ENCODE measurements at places on chromosomes 16 and 17. TPM values are rescaled to one million over a fixed set of nuclear protein-coding genes. Genes with fewer than 3 reads are reported as not detected.
A peak's percentile ranks its signal among the peaks of the same experiment; 100 is the strongest.

- no peak overlapping the region for H3K27ac ChIP-seq
- H3K4me1 ChIP-seq, result no peaks in the 10 kb centered on the region
Measured at GRCh38 chr16:842061-842476, 41.5 kb upstream of the GNG13 start.

- no peak overlapping the region for H3K27ac ChIP-seq
- peaks cover 8% of the 10 kb centered on the region for H3K4me1 ChIP-seq
- no peak for DNase-seq
- H3K36me3 ChIP-seq, result peaks cover 17% of the 10 kb centered on the region
- no peak overlapping the region for H3K4me3 ChIP-seq
Measured at GRCh38 chr17:522919-523318, 170.3 kb upstream of the RPH3AL start.

DNA sequence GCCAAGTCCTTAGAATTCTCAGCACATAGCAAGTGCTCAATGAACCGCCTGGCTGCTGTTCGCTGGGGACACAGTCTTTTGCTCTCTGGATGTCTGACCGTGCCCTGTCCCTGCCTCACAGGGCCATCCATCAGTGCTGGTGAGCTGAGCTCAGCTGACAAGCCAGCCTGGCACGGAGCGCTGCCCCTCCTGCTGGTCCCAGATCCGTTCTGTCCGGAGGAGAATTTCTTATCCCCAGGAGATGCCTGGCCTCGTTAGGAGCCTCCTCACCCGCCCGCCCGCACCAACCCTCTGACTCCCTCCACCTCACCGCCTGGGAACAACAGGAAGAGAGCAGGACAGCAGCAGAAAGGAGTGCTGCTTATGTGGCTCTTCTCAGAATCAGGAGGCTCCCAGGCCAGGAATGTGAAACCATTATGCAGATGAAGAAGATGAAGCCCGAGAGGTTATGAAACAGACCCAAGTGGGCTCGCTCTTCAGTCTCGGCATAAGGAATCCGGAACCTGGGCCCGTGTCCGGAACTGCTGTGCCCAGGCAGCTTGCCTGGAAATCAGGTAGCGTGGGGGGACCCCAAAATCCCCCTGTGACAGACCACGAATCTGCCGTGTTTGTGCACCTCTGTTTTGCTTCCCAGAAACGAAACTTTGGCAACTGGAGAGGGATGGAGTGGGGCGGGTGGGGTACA is 28.8 kb upstream of the RMI2 start:
- H3K4me3 ChIP-seq, result no peak overlapping the region
- peaks cover 22% of the 10 kb centered on the region for H3K4me1 ChIP-seq
- no peaks in the 10 kb centered on the region for H3K36me3 ChIP-seq
- H3K27ac ChIP-seq, result no peak overlapping the region

DNA sequence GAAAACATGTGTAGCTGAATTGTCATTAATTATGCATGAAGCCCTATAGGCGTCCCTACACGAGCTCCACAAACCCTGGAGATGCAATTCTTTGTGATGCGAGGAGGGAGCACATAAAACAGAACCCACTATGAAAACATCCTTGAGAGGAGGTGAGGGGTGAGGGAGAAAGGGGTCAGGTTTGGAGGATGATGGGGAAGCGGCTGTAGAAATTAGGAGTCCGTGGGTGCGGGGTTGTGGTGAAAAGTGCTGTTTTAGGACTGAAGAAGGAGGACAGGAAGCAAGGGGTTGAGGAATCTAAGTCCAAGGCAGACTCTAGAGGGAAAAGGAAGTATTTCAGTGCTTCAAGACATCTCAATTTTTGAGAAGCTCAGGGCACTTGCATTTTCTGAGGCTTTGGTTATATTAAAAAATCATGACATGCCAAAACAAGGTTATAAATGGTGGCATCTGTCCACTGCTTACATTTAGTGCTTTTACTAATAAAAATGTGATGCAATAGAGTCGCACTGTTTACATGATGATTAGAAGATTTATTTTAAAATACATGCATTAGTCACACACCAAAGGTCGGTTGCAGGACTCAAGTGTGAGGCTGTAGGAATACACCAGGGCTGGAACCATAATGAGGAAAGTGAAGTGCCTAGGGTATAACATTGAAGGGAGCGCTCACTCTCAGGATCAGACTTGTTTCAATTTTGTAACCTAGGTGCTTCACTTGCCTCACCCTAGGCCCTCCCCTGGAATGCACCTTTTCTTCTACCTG is 379.5 kb downstream of the HS3ST4 start:
- no peaks in the 10 kb centered on the region for H3K36me3 ChIP-seq
- H3K4me1 ChIP-seq, result no peaks in the 10 kb centered on the region
- H3K27ac ChIP-seq, result no peak overlapping the region
- no peaks in the 10 kb centered on the region for H3K27me3 ChIP-seq
- DNase-seq, result no peak

- peaks cover 9% of the 10 kb centered on the region for H3K4me1 ChIP-seq
- peaks cover 64% of the 10 kb centered on the region for H3K36me3 ChIP-seq
- H3K27me3 ChIP-seq, result no peaks in the 10 kb centered on the region
- no peak overlapping the region for H3K27ac ChIP-seq
- H3K4me3 ChIP-seq, result no peak overlapping the region
Measured at GRCh38 chr17:8481703-8482102, 46.0 kb downstream of the NDEL1 start.

GRCh38 chr17:63705657-63706056 is 5.7 kb upstream of the LIMD2 start:
- H3K4me3 ChIP-seq, result no peak overlapping the region
- H3K27ac ChIP-seq, result no peak overlapping the region
- DNase-seq, result no peak
- H3K4me1 ChIP-seq, result no peaks in the 10 kb centered on the region

DNA sequence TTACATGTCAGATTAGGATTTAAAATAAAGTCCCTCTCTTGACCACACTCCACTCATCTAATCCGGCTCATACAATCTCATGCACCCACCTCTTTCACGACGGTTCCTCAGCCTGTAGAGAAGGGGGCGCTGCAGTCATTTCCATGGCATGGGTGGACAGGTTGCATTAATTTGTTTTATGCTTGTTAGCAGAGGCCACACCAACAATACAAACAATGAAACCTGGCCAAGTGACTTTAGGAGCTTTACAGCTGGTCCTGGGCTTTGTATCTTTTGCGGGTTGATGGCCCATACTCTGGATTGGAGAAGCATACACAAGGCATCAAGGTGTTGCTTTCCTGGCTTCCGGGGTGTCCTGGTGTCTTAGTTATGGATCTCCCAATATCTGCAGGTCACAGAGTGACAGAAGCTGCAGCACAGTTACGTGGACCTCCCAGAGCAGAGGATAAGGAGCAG is 9.7 kb upstream of the SNF8 start:
- H3K27ac ChIP-seq, result no peak overlapping the region
- no peaks in the 10 kb centered on the region for H3K36me3 ChIP-seq
- no peak overlapping the region for H3K4me3 ChIP-seq
- peak; percentile 49 for DNase-seq
- peaks cover 3% of the 10 kb centered on the region for H3K4me1 ChIP-seq

- H3K27me3 ChIP-seq, result no peaks in the 10 kb centered on the region
- peaks cover 6% of the 10 kb centered on the region for H3K4me1 ChIP-seq
- no peak overlapping the region for H3K4me3 ChIP-seq
- H3K36me3 ChIP-seq, result peaks cover 10% of the 10 kb centered on the region
- DNase-seq, result peak; percentile 59
Measured at GRCh38 chr17:18025241-18025944, 13.6 kb downstream of the ATPAF2 start.

GRCh38 chr16:29862884-29863668 is at the start of gene CDIPT:
Gene CDIPT, minus strand, starts transcription at chr16:29863226. Its CDS starts 369 bp downstream, at chr16:29862857.
- no peaks in the 10 kb centered on the region for H3K27me3 ChIP-seq
- peaks cover 3% of the 10 kb centered on the region for H3K4me1 ChIP-seq
- peak; percentile 97 for DNase-seq
- peak within 1 kb of the TSS; percentile 77 for H3K4me3 ChIP-seq
- H3K36me3 ChIP-seq, result peaks cover 22% of the 10 kb centered on the region
- H3K27ac ChIP-seq, result peak within 1 kb of the TSS; percentile 86

DNA sequence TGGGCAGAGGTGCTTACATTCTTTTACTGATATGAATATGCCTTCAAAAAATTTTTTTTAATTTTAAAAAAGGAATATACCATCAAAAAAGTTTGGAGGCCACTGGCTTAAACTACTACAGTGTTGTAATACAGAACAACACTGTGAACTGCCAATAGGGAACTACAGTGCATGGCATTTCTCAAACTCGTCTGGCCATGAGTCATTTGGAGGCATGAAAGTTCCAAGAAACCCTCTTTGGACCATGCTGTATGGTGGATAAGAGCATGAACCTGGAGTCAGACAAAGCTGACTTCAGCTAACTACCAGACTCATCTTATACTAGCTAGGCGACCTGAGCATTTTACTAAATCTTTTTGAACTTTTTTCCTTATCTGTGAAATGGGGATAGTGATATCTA is 9.2 kb upstream of the NF1 start:
- DNase-seq, result peak; percentile 85
- H3K36me3 ChIP-seq, result no peaks in the 10 kb centered on the region
- H3K4me1 ChIP-seq, result peaks cover 11% of the 10 kb centered on the region
- no peaks in the 10 kb centered on the region for H3K27me3 ChIP-seq

DNA sequence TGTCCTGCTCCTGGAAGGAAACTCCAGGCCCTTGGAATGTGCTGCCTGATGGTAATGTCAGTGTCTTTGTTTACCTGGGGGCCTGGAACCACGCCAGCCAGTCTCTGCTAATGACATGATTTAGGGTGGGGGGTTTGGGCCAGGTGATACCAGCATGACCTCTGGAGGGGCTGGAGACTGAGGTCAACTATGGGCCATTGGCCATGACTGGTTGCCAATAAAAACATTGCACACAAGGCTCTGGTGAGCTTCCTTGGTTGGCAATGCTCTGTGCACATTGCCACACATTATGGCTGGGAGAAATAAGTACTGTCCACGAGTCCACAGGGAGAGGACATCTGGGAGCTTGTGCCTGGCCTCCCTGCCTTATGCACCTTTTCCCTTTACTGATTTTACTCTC is 52.5 kb downstream of the LITAF start:
- peaks cover 5% of the 10 kb centered on the region for H3K4me1 ChIP-seq
- H3K36me3 ChIP-seq, result no peaks in the 10 kb centered on the region
- H3K27ac ChIP-seq, result no peak overlapping the region
- DNase-seq, result no peak
- H3K27me3 ChIP-seq, result no peaks in the 10 kb centered on the region

GRCh38 chr16:19524616-19525384 is 1.1 kb downstream of the CCP110 start:
- DNase-seq, result peak; percentile 2
- H3K27ac ChIP-seq, result peak overlapping the region; percentile 1
- H3K27me3 ChIP-seq, result no peaks in the 10 kb centered on the region
- H3K4me3 ChIP-seq, result peak overlapping the region; percentile 86
- H3K36me3 ChIP-seq, result peaks cover 3% of the 10 kb centered on the region

The ATF7IP2 gene
- total RNA-seq, result 2.7 TPM

The ALDH3A1 gene
- not detected for total RNA-seq

The SLC16A6 gene
- total RNA-seq, result 0.54 TPM

The IL17C gene
- total RNA-seq, result not detected

The INCA1 gene
- under 0.01 TPM for total RNA-seq

The HOXB5 gene
- total RNA-seq, result 0.54 TPM

The GAS2L2 gene
- total RNA-seq, result not detected
